Glutamatergic neuron (in vitro differentiated cells): ENCODE measurements at places on chromosomes 12 and 14.

DNA sequence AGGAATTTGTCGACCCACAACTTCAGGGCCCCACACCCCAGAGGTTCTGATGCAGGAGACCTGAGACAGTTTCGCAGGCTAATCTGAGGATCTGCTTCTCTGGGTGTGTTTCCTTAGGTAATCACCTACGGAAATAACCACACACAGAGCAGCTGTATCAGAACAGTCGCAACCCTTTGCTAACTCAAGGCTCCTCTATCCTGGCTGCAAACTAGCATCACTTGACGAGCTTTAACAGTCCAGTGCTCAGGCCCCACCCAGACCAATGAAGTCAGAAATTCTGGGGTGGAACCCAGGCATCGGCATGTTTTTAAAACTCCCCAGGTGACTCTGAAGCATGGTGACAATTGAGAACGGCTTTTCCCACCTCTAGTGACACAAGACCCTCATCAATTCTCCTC is 20.7 kb downstream of the SLC7A7 start:
- no peaks in the 10 kb centered on the region for H3K36me3 ChIP-seq
- H3K27me3 ChIP-seq = peaks cover 7% of the 10 kb centered on the region
- no peak overlapping the region for H3K27ac ChIP-seq
- H3K4me3 ChIP-seq = no peak overlapping the region

DNA sequence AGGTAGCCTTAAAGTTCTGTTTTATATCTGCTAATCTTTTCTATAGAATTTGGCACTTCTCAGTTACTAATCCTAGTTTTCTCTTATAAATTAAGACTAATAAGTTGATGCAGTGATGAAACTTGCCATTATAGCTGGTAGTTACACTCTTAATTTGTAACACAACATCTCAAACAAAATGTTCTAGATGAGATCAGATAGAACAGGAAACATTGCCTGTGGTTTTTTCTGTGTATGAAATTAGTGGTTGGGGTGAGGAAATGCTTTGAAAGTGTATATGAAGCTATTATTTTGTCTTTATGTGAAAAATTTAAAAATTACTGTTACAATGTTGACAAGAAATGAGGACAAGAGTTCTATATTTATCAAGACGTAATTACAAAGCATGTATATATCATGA is 91.9 kb downstream of the PCNX1 start:
- no peak overlapping the region for H3K4me3 ChIP-seq
- no peak for DNase-seq
- no peaks in the 10 kb centered on the region for H3K27me3 ChIP-seq
- H3K36me3 ChIP-seq = no peaks in the 10 kb centered on the region
- no peak overlapping the region for H3K27ac ChIP-seq
- peaks cover 3% of the 10 kb centered on the region for H3K4me1 ChIP-seq

GRCh38 chr14:89635615-89636014 is 218.6 kb upstream of the FOXN3 start:
- DNase-seq = no peak
- peaks cover 7% of the 10 kb centered on the region for H3K4me1 ChIP-seq
- no peaks in the 10 kb centered on the region for H3K36me3 ChIP-seq

GRCh38 chr12:130992979-130993538 is 39.4 kb downstream of the ADGRD1 start:
- peak overlapping the region; percentile 64 for H3K27ac ChIP-seq
- DNase-seq = no peak
- H3K36me3 ChIP-seq = no peaks in the 10 kb centered on the region
- peaks cover 2% of the 10 kb centered on the region for H3K27me3 ChIP-seq
- H3K4me1 ChIP-seq = peaks cover 29% of the 10 kb centered on the region

GRCh38 chr12:49563951-49564685 is 3.8 kb downstream of the MCRS1 start:
- H3K36me3 ChIP-seq = peaks cover 13% of the 10 kb centered on the region
- peaks cover 10% of the 10 kb centered on the region for H3K27me3 ChIP-seq
- H3K27ac ChIP-seq = no peak overlapping the region
- H3K4me1 ChIP-seq = peaks cover 31% of the 10 kb centered on the region

GRCh38 chr12:105843561-105843960 is 295.2 kb downstream of the NUAK1 start:
- H3K27me3 ChIP-seq = no peaks in the 10 kb centered on the region
- peaks cover 10% of the 10 kb centered on the region for H3K36me3 ChIP-seq
- H3K4me3 ChIP-seq = no peak overlapping the region
- H3K27ac ChIP-seq = no peak overlapping the region
- DNase-seq = no peak
- H3K4me1 ChIP-seq = peaks cover 2% of the 10 kb centered on the region

- no peaks in the 10 kb centered on the region for H3K27me3 ChIP-seq
- no peaks in the 10 kb centered on the region for H3K4me1 ChIP-seq
- DNase-seq = no peak
These were observed 103.9 kb downstream of the AVPR1A start for GRCh38 chr12:63047146-63047545.

GRCh38 chr14:98168211-98168985 is 1103.6 kb downstream of the BCL11B start:
- no peak for DNase-seq
- no peaks in the 10 kb centered on the region for H3K27me3 ChIP-seq
- no peaks in the 10 kb centered on the region for H3K4me1 ChIP-seq
- no peak overlapping the region for H3K27ac ChIP-seq

- H3K36me3 ChIP-seq = peaks cover 6% of the 10 kb centered on the region
- no peak overlapping the region for H3K4me3 ChIP-seq
- H3K27me3 ChIP-seq = peaks cover 2% of the 10 kb centered on the region
- no peak for DNase-seq
- H3K4me1 ChIP-seq = no peaks in the 10 kb centered on the region
These were observed 43.3 kb downstream of the NCKAP5L start for GRCh38 chr12:49784756-49785409.

DNA sequence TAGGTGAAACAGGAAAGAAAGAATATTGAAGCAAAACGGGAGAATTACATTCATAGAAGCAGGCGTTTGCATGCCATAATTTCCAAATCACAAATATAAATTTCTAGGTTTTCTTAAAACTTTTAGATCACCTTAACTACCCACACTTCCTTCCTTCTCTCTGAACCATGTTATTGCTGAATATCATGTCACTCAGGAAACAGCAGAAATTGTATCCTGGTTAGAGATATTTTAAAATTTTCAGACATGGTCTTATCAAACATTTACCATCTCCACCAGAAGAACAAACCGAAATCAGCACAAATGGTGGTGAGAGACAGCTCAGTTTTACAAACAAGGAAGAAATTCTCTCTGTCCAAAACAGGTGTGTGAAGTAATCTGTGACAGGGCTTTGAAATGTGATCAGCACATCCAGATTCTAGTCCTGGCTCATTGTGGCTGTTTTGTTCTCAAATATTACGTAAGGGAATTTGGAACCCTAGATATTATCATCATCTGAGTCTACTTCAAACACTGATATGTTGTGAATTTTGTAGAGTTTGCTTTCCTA is 16.3 kb downstream of the TESPA1 start:
- no peak for DNase-seq
- no peaks in the 10 kb centered on the region for H3K36me3 ChIP-seq
- peaks cover 6% of the 10 kb centered on the region for H3K4me1 ChIP-seq

- no peaks in the 10 kb centered on the region for H3K36me3 ChIP-seq
- no peaks in the 10 kb centered on the region for H3K4me1 ChIP-seq
- no peak overlapping the region for H3K4me3 ChIP-seq
- H3K27ac ChIP-seq = no peak overlapping the region
- H3K27me3 ChIP-seq = no peaks in the 10 kb centered on the region
These were observed 25.8 kb downstream of the SNRNP35 start for GRCh38 chr12:123483602-123484248.

DNA sequence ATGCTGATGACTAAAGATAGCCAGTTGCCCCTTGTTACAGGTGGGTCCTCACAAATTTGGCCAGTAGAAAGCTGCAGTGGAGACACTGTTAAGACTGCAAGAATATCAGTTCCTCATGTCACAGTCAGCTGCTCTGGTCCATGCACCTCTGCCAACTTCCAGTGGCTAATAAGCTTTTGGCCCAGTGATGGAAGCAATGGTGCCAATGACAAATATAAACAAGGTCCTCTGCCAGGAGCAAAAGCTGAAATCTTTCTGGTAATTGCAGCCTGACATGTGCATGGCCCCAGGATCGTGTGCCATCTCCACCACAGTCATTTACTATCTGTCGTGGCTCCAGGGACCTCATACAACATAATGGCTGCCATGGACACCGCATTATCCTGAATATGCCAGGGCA is 85.4 kb upstream of the TMEM260 start:
- H3K27ac ChIP-seq = no peak overlapping the region
- no peaks in the 10 kb centered on the region for H3K36me3 ChIP-seq
- H3K27me3 ChIP-seq = no peaks in the 10 kb centered on the region
- H3K4me3 ChIP-seq = no peak overlapping the region

- no peaks in the 10 kb centered on the region for H3K4me1 ChIP-seq
- no peak overlapping the region for H3K4me3 ChIP-seq
- H3K27me3 ChIP-seq = no peaks in the 10 kb centered on the region
- DNase-seq = no peak
- H3K27ac ChIP-seq = no peak overlapping the region
These were observed 130.3 kb upstream of the NUDT4 start for GRCh38 chr12:93247313-93247991.

DNA sequence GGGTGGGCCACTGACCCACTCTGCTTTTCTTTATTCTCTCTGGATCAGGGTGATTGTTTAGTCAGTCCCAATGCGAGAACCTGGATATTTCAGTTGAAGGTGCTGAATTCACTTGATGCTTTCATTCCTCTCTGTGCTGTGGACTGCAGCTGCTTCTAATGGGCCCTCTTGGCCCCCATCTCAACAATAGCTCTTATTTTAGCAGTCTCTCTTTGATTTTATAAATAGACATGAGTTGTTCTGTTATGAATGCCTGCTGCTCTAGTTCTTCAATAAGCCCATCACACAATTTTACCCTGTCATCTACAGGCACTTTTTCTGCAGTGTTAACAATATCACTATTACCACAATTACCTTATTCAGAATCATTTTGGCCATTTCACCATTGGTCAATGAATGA is 54.1 kb upstream of the YARS2 start:
- no peak for DNase-seq
- no peaks in the 10 kb centered on the region for H3K4me1 ChIP-seq
- no peak overlapping the region for H3K27ac ChIP-seq
- H3K36me3 ChIP-seq = peaks cover 24% of the 10 kb centered on the region
- no peak overlapping the region for H3K4me3 ChIP-seq
- H3K27me3 ChIP-seq = no peaks in the 10 kb centered on the region

GRCh38 chr12:31496257-31496656 is 94.7 kb downstream of the DENND5B start:
- H3K27me3 ChIP-seq = peaks cover 3% of the 10 kb centered on the region
- H3K4me1 ChIP-seq = peaks cover 2% of the 10 kb centered on the region
- H3K4me3 ChIP-seq = no peak overlapping the region
- DNase-seq = no peak

- peaks cover 2% of the 10 kb centered on the region for H3K4me1 ChIP-seq
- DNase-seq = no peak
- H3K27ac ChIP-seq = no peak overlapping the region
- H3K4me3 ChIP-seq = peak overlapping the region; percentile 4
- no peaks in the 10 kb centered on the region for H3K27me3 ChIP-seq
These were observed 2.8 kb downstream of the VPS29 start for GRCh38 chr12:110498984-110499706.

DNA sequence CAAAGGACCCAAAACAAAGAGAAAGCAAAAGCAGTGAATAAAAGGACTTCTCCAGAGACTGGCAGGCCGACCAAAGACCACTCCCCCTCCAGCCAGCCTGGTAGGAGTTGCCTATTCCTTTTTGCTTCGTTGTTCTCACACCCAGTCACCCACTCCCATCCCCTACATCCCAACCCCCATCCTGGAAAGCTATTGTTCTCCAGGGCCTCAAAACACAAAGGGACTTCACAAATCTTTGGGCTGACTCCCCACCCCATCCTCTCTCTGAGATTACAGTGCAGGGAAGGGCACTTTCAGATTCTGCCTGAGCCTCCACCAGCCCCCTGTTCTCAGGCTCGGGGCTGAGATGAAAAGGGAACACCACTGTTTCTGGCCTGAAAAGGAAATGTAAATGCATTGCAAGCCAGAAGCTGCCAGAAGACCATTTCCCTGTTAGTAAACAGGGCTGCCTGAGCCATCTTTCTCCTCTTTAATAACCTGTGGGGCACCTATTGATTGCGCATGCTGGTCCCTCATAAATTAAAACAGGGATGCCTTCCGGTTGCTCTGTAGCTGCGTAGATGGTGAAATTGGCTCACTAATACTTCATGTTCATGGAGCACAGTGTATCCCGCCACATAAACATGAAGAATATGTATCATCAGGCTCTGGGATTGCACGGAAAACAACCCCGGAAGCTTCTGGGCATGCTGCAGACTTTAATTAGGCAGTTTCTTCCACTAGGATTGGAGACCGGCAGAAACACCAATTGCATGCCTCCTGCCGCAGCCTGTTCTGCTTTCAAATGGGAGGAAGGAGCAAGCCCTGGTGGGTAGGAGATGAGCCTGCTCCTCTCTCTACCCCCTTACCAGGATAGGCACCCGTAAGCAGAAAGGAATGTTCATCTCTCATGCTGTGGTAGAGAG is 130.3 kb upstream of the FUT8 start:
- no peak overlapping the region for H3K27ac ChIP-seq
- no peaks in the 10 kb centered on the region for H3K36me3 ChIP-seq
- no peak overlapping the region for H3K4me3 ChIP-seq
- no peak for DNase-seq
- peaks cover 2% of the 10 kb centered on the region for H3K27me3 ChIP-seq

- H3K27ac ChIP-seq = no peak overlapping the region
- DNase-seq = no peak
These were observed 22.5 kb downstream of the PLEKHH1 start for GRCh38 chr14:67555518-67556090.

- H3K27ac ChIP-seq = no peak within 1 kb of the TSS
- DNase-seq = no peak
- H3K4me1 ChIP-seq = no peaks in the 10 kb centered on the region
- peaks cover 3% of the 10 kb centered on the region for H3K27me3 ChIP-seq
- no peaks in the 10 kb centered on the region for H3K36me3 ChIP-seq
These were observed at the start of gene SERPINA9 for GRCh38 chr14:94476023-94476422. Gene SERPINA9, minus strand, starts transcription at chr14:94476197. Its CDS starts 6,357 bp downstream, at chr14:94469840.

DNA sequence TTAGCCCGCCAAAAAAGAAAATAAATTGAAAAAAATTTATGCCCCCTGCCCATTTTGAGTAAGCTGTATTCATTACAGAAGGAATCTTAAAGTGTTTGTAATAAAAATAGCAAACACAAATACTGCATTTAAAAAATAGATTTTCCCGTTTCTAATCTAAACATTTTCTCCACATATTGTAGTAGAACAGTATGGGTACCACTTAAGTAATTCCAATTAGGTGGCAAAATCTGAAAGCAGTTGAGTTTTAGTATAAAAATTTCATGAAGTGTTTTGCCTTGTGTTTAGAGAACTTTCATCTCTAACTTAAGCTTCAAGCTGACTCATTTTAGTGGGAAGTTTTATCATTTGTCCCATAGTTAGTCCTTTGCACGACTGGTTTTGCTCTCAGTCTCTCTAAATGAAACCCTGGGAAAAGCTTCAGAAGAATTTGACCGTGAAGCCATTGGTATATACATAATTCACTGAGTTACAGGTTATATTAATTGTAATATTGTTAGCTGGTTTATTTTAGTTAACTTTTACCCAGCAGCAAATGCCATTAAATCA is 214.6 kb downstream of the ERC1 start:
- H3K27me3 ChIP-seq = no peaks in the 10 kb centered on the region
- no peak for DNase-seq

- no peak overlapping the region for H3K4me3 ChIP-seq
- no peak for DNase-seq
- no peak overlapping the region for H3K27ac ChIP-seq
These were observed 27.7 kb upstream of the DHRS2 start for GRCh38 chr14:23608454-23608853.

- DNase-seq = no peak
- H3K4me3 ChIP-seq = no peak overlapping the region
- no peak overlapping the region for H3K27ac ChIP-seq
- H3K36me3 ChIP-seq = no peaks in the 10 kb centered on the region
- H3K4me1 ChIP-seq = peaks cover 7% of the 10 kb centered on the region
These were observed 61.4 kb upstream of the ELK3 start for GRCh38 chr12:96132819-96133218.

- no peak overlapping the region for H3K4me3 ChIP-seq
- H3K4me1 ChIP-seq = peaks cover 40% of the 10 kb centered on the region
- H3K27ac ChIP-seq = no peak overlapping the region
- H3K36me3 ChIP-seq = no peaks in the 10 kb centered on the region
These were observed 15.5 kb downstream of the ASB2 start for GRCh38 chr14:93960774-93961438.
